ENCODE measurements at places on chromosomes 13 and 19. TPM values are rescaled to one million over a fixed set of nuclear protein-coding genes. Genes with fewer than 3 reads are reported as not detected.

DNA sequence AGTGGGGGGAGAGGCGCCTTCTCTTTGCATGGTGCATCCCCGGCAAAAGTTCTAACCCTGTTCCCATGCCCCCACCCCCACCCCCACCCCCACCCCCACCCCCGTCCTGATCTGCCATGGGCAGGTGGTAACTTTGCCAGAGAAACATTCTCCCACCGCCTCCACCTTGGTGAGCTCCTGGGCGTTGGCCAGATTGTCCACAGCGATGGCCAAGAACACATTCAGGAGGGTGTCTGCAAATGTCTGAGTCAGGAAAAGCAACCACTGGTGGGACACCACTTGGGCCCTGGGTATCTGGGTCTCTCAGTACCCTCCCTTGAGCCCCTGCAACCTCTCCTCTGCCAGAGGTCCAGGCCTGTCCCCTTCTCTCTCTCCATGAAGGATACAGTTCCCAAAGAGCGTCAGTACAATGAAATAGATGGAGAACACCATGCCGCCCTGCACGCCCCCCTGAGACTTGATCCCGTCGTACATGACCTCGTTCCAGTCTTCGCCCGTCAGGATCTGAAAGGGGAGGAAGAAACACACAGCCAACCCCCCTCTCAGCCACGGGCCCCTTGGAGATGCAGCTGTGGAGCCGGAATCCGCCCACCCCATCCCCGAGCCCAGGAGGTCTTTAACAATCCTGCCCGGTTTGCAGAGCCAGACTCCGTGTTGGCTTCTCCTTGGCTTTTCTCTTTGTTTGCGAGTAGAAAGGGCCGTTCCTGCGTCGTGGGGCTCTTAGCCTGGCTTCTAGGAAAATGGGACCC is 153.3 kb downstream of the IER2 start:
- H3K4me3 ChIP-seq = no peak overlapping the region
- H3K36me3 ChIP-seq = no peaks in the 10 kb centered on the region
- H3K27ac ChIP-seq = no peak overlapping the region
- DNase-seq = no peak
- H3K27me3 ChIP-seq = peaks cover 59% of the 10 kb centered on the region

Gene ZNF419
- total RNA-seq = 18.4 TPM

Gene ACTMAP
- 21.2 TPM for total RNA-seq

DNA sequence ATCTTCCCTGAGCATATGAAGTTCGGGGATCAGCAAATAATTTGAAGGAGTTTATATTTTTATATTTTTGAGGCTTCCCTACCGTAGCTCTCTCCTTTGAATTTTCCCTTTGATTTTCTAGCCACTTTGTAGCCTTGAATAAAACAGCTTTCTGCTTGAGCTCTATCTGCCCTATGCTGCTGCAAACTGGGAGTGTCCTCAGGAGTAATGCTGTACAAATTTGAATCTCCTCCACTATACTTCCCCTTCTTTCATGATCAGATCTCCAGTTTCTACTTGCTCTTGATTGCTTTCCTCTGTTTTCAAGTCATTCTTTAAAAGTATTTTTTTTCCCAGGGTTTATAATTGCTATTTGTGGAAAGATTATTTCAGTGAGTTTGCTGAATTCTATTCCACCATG is 14.6 kb downstream of the PDS5B start:
- H3K4me3 ChIP-seq = no peak overlapping the region
- H3K27me3 ChIP-seq = no peaks in the 10 kb centered on the region
- no peaks in the 10 kb centered on the region for H3K36me3 ChIP-seq
- peak overlapping the region; percentile 13 for H3K27ac ChIP-seq

Gene PGLYRP1
- total RNA-seq = not detected

GRCh38 chr13:111549464-111549863 is 229.0 kb downstream of the TEX29 start:
- no peak overlapping the region for H3K4me3 ChIP-seq
- H3K27me3 ChIP-seq = no peaks in the 10 kb centered on the region
- H3K27ac ChIP-seq = no peak overlapping the region
- no peaks in the 10 kb centered on the region for H3K36me3 ChIP-seq
- H3K4me1 ChIP-seq = no peaks in the 10 kb centered on the region

Gene ZNF723
- not detected for total RNA-seq

GRCh38 chr19:43596842-43597461 is 557 bp downstream of the ZNF576 start:
- DNase-seq = no peak
- H3K4me1 ChIP-seq = peaks cover 24% of the 10 kb centered on the region
- peak overlapping the region; percentile 99 for H3K27ac ChIP-seq
- peak overlapping the region; percentile 99 for H3K4me3 ChIP-seq

DNA sequence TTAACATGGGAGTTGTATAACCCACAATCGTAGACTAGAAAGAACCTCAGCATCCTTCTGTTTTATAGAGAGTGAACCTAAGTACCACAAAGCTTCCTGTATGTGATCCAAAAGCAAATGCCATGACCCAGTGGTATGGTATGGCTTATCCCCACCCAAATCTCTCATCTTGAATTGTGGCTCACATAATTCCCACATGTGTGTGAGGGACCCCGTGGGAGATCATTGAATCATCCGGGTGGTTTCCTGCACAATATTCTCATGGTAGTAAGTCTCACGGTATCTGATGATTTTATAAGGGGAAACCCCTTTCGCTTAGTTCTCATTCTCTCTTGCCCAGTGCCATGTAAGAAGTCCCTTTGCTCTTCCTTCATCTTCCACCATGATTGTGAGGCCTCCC is 587.9 kb downstream of the LMO7 start:
- DNase-seq = no peak
- no peaks in the 10 kb centered on the region for H3K36me3 ChIP-seq
- H3K4me1 ChIP-seq = no peaks in the 10 kb centered on the region

Gene PSG6
- total RNA-seq = not detected

Gene KLK8
- total RNA-seq = not detected

Gene GATAD2A
- total RNA-seq = 77.4 TPM

GRCh38 chr19:29851769-29852521 is 40.2 kb downstream of the CCNE1 start:
- H3K4me1 ChIP-seq = no peaks in the 10 kb centered on the region
- no peaks in the 10 kb centered on the region for H3K36me3 ChIP-seq
- H3K27me3 ChIP-seq = peaks cover 22% of the 10 kb centered on the region
- no peak overlapping the region for H3K27ac ChIP-seq
- H3K4me3 ChIP-seq = no peak overlapping the region

- H3K4me1 ChIP-seq = no peaks in the 10 kb centered on the region
- H3K27me3 ChIP-seq = no peaks in the 10 kb centered on the region
- H3K4me3 ChIP-seq = no peak overlapping the region
- DNase-seq = no peak
- no peaks in the 10 kb centered on the region for H3K36me3 ChIP-seq
- H3K27ac ChIP-seq = no peak overlapping the region
Observed at GRCh38 chr13:24261566-24261965, 47.8 kb upstream of the C1QTNF9 start.

DNA sequence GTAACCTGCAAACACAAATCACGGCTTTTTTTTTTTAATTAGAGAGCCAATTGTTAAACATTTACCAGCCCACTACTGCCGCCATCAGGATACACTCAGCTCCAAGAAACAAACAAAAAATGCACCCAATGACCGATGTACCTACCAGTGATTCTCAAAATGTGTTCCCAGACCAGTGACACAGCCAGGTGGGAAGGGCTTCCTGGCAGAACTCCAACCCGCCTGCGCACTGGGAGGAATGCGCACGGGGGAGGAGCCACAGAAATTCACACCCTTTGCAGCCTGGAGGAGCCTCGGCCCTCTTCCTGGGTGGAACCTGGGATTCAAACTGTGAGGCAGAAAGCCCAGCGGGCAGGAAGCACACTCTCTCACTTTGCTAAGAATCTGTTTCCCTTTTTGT is 255.9 kb downstream of the TBC1D4 start:
- peaks cover 46% of the 10 kb centered on the region for H3K4me1 ChIP-seq
- peak; percentile 93 for DNase-seq
- no peaks in the 10 kb centered on the region for H3K36me3 ChIP-seq
- H3K27me3 ChIP-seq = no peaks in the 10 kb centered on the region
- H3K27ac ChIP-seq = peak overlapping the region; percentile 93

Gene CATSPERD
- not detected for total RNA-seq

Gene KASH5
- not detected for total RNA-seq

DNA sequence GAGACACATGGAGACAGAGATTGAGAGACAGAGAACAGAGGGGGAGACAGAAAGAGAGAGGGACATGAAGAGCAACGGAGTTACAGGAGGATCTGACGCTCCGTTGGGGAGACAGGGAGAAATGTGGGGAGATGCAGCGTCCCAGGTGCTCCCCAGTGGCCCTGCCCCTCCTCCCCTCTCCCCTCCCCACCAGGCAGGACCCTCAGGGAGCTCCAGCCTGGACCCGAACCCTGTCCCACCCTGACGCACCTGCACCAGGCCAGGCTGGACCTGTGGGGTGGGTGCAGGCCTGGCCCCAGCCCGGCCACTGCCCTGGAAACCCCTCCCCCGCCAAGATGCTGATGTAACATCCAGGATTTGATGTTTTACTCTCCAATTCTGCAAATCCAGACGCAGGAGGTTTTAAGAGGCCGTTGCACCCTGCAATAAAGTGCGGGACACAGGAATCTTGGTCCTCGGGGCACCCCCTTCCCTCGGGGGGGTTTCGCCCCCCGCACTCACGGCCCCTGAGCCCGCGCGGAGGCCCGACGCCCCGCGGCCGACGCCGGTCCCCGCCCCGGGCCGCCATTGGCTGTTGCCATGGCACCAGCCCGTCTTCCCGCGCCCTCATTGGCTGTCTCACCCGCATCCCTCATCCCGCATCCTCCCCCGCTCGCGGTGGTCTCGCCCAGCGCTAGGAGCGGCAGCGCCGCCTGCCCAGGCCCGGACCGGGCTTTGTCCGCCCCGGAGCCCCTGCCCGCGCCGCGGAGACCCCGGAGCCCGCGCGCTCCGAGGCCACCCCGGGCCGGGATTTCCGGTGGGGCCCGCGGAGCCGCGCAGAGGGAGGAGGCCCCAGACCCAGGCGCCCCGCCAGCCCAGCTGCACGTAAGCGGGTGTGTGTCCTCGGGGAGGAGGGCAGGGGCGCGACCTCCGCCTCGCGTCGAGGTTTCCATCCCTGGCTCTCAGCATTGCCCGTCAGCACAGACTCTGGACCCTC is at the start of gene APC2:
APC2 (plus strand) TSS at position 655 of the 976 bp plus-strand sequence. CDS start 2,881 bp downstream, outside the sequence.
- peaks cover 10% of the 10 kb centered on the region for H3K36me3 ChIP-seq
- no peak within 1 kb of the TSS for H3K4me3 ChIP-seq
- no peaks in the 10 kb centered on the region for H3K4me1 ChIP-seq
- no peak within 1 kb of the TSS for H3K27ac ChIP-seq
- no peak for DNase-seq

GRCh38 chr19:10686193-10686592 is 15.0 kb upstream of the QTRT1 start:
- no peak for DNase-seq
- no peak overlapping the region for H3K4me3 ChIP-seq
- no peak overlapping the region for H3K27ac ChIP-seq

GRCh38 chr13:50512474-50513299 is 330.8 kb downstream of the DLEU7 start:
- H3K4me3 ChIP-seq = no peak overlapping the region
- H3K27ac ChIP-seq = no peak overlapping the region
- no peaks in the 10 kb centered on the region for H3K36me3 ChIP-seq
- no peaks in the 10 kb centered on the region for H3K27me3 ChIP-seq
- H3K4me1 ChIP-seq = no peaks in the 10 kb centered on the region

- no peak for DNase-seq
- no peak overlapping the region for H3K27ac ChIP-seq
- no peaks in the 10 kb centered on the region for H3K27me3 ChIP-seq
- no peaks in the 10 kb centered on the region for H3K36me3 ChIP-seq
Observed at GRCh38 chr13:63367522-63368198, 1952.0 kb upstream of the PCDH20 start.

- DNase-seq = no peak
- H3K4me1 ChIP-seq = peaks cover 4% of the 10 kb centered on the region
- peaks cover 11% of the 10 kb centered on the region for H3K27me3 ChIP-seq
- H3K27ac ChIP-seq = no peak overlapping the region
Observed at GRCh38 chr19:47056411-47056810, 8.0 kb upstream of the TMEM160 start.

DNA sequence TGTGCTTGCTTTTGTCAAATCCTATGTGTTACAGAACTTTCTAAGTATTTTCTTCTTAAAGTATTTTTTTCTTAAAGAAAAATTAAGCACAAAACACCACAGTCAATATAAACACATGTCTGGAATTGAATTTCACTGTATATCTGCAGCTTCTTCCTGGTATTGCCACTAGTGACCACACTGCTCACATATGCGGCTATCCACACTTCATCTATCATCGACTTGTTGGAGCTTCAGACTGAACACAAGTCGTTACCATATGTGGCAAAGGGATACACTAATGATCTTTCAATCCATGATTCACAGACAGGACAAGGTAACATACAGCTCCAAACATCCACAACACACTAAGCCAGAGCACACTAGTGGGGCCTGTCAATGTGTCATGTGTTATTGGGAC is 498.4 kb upstream of the ARGLU1 start:
- no peak for DNase-seq
- H3K27ac ChIP-seq = no peak overlapping the region
- no peaks in the 10 kb centered on the region for H3K4me1 ChIP-seq

GRCh38 chr13:100275746-100276145 is 186.9 kb downstream of the PCCA start:
- peak; percentile 77 for DNase-seq
- no peaks in the 10 kb centered on the region for H3K27me3 ChIP-seq
- H3K4me1 ChIP-seq = peaks cover 26% of the 10 kb centered on the region
- H3K27ac ChIP-seq = peak overlapping the region; percentile 80

Gene CHST8
- total RNA-seq = not detected

GRCh38 chr13:73773168-73773549 is 361.0 kb downstream of the KLF12 start:
- DNase-seq = no peak
- H3K4me1 ChIP-seq = no peaks in the 10 kb centered on the region
- H3K27me3 ChIP-seq = no peaks in the 10 kb centered on the region
- no peak overlapping the region for H3K4me3 ChIP-seq
- H3K27ac ChIP-seq = no peak overlapping the region

- no peaks in the 10 kb centered on the region for H3K4me1 ChIP-seq
- H3K36me3 ChIP-seq = peaks cover 4% of the 10 kb centered on the region
- no peak overlapping the region for H3K27ac ChIP-seq
- H3K27me3 ChIP-seq = no peaks in the 10 kb centered on the region
- no peak for DNase-seq
Observed at GRCh38 chr19:31882709-31883108, 462.7 kb upstream of the ZNF507 start.

- DNase-seq = no peak
- peaks cover 53% of the 10 kb centered on the region for H3K27me3 ChIP-seq
- H3K27ac ChIP-seq = no peak overlapping the region
- H3K4me1 ChIP-seq = no peaks in the 10 kb centered on the region
- H3K36me3 ChIP-seq = no peaks in the 10 kb centered on the region
Observed at GRCh38 chr19:35419805-35420204, 28.3 kb upstream of the FFAR2 start.

DNA sequence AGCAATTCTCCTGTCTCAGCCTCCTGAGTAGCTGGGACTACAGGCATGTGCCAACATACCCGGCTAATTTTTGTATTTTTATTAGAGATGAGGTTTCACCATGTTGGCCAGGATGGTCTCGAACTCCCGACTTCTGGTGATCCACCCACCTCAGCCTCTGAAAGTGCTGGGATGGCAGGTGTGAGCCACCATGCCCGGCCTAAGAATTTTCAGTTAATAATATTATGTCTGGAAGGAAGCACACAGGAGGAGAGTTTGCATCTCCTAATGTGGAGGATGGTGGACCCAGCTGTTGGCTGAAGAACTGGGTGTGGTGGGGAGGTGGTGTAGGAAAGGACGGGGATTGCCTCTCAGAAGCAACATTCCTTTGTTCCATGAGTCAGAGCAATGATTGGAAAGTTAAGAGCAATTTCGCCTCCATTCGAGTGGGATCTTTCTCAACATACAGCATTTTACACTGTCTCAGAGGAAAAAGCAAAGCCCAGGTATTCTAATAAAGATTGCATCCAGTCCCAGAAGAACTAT is 11.9 kb downstream of the PDCD2L start:
- no peak overlapping the region for H3K4me3 ChIP-seq
- H3K4me1 ChIP-seq = peaks cover 5% of the 10 kb centered on the region
- H3K36me3 ChIP-seq = peaks cover 66% of the 10 kb centered on the region
- H3K27me3 ChIP-seq = no peaks in the 10 kb centered on the region

Data from MCF 10A (cell line).